Activated CD4-positive, CD25-positive, alpha-beta regulatory T cell treated with anti-CD3 and anti-CD28 coated beads, Interleukin-2, amount 50 U/mL, for 16 hours (primary cell): ENCODE measurements at places on chromosomes 3 and 15.

- no peak for DNase-seq
Observed at GRCh38 chr3:157280786-157281185, 120.8 kb upstream of the CCNL1 start.

DNA sequence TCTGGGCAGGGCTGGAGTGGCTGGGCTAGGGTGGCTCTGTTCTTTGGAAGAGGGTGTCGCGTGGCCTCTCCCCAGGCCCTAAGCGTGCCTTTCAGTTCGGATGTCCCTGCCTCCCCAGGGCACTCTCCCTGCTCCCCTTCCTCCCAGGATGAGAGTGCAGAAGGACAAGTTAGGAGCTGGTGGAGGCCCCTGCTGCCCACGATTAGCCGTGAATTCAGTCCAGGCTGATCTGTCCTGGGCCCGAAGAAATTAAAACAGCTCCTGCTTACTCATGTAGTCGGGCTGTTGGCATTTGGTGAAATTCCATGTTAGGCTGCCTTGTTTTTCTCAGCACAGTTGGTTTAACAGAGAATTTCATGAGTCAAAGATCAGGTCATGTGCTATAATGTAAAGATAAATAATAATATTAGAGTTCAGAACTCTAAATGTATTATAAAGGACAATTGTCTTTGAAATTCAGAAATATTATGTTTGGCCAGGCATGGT lies 24.5 kb downstream of the NIPA1 start:
- DNase-seq, result no peak

DNA sequence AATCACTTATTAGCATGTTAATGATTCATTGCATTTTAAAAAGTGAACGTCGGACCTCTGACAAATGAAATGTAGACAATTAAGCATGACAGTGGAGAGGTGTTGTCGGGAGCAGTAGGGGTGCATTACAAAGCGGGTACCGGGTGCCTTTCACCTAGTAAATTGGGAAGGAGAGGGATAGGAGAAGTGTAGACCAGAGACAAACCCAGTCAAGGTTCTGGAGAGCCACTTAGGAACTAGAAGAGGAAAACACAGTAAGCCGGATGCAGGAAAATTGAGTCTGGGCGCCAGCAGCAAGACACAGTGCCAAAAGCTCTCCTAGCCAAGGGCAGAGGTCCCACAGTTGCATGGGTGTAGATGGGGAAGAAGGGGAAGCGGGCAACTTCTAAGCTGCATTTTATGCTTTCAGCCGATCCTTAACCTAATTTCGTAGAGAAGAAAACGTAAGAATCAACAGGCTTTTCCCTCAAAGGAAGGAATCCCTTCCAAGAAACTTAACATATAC lies 3.1 kb upstream of the CERS3 start:
- DNase-seq, result no peak

GRCh38 chr3:54878145-54878544 lies 49.7 kb downstream of the LRTM1 start:
- DNase-seq, result no peak

GRCh38 chr3:110900576-110900975 lies 171.0 kb upstream of the NECTIN3 start:
- DNase-seq, result no peak

- DNase-seq, result no peak
Observed at GRCh38 chr3:65988411-65989180, 50.1 kb downstream of the MAGI1 start.

GRCh38 chr3:43071313-43071893 lies 34.5 kb downstream of the POMGNT2 start:
- no peak for DNase-seq

- DNase-seq, result no peak
Observed at GRCh38 chr3:112030901-112031300, 3.6 kb upstream of the TMPRSS7 start.

DNA sequence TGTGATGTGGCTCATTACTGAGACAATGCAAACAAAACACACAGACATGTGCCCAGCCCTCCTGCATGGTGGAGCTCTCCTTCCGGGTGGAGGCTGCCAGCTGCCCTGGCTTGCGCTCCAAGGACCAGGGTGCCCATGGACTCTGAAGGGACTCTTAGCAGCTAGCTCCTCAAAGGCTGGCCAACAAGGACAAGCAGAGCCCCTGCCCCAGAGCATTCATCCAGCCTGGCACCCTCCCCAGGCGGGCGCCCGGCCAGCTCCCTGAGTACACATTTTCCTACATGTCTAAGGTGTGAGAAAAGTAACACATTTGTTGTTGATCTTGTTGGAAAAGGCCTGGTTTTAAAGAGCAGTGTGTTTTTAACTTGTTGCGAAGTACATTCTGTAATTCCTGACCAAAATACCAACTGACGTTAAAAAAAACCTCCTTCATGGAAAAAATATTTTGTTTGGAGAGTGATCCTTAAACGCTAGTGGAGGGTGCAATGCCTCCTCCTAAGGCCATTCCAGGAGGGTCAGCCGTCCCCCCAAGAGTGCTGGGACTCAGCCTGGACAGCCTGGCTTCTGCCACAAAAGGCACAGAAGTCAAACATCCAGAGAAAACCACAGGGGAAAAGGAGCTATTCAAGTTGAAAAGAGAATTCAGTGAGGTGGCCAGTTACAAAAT lies 86.9 kb downstream of the KLF15 start:
- DNase-seq, result no peak

- no peak for DNase-seq
Observed at GRCh38 chr15:27575521-27575920, 523.6 kb downstream of the OCA2 start.

GRCh38 chr15:56732886-56733135 lies 498 bp downstream of the ZNF280D start:
- DNase-seq, result no peak

DNA sequence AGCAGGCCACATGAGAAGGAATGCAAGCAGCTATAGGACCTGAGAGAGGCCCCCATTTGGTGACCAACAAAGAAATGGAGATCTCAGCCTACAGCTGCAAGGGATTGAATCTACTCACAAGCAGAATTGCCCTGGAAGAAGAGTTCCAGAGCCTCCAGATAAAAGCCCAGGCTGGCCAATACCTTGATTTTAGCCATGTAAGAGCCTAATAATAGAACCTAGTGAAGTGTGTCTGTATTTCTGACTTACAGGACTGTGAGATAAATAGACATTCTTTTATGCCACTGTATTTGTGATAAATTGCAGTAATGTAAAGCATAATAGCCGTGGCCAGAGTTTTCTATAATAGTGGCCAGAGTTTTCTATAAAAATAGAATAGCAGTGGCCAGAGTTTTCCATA lies 254.6 kb downstream of the PYDC2 start:
- DNase-seq, result no peak

DNA sequence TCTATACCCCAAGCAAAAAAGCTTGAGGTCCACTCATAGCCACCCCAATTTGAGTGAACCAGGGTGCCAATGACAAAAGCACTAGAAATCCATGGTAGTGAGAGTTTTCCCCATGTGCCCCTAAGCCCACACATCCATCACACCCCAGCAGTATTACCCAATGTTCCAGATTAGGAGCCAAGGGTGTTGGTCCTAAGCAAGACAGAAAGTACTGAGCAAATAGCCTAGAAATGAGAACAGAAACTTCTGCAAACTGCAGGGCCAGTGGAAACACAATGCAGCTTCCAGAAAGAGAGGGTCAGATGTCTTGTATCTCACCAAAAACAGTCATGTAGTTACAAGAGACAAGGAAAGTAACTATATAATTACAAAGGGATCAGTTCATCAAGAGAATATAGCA lies 10.9 kb upstream of the OXTR start:
- no peak for DNase-seq

DNA sequence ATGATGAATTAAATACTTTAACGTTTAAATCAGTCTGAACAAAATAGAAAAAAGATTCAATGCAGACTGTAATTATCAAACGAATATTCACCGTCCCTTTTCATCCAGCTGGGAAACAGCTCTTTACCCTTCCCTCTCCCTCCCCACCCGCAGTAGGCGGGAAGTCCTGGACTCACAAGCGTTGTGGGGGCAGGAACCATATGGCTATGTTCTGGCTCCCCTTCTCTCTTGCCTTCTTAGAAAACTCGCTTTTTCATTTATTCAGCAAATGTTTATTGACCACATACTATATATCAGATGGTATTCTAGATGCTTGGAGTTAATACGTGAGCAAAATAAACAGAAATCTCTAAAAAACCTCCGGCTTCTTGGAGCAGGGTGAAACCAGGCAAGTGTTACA lies 715 bp upstream of the SCAPER start:
- DNase-seq, result no peak

GRCh38 chr15:90814191-90814821 lies 54.1 kb upstream of the FURIN start:
- no peak for DNase-seq

DNA sequence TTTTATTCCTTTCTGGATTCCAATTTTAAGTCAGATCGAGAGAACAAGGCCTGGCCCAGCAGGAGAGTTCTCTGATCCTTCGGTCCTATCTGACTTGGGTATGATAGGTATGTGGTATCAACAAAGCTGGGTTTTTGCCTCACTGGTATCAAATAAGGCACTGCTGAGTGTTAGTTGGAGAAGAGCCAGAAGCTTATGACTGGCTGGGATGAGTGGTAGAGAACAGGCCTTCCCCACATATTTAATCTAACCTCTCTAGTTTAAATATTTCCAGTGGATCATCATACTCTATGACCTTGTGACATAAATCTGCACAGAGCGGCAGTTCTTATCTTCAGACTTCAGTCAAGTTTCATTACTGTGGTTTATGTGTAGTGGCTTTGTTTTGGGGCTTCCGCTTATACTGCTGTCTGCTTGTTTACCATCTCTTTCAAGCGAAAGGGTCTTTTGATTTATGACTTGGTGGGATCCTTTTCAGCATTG lies 164.5 kb downstream of the PTPRG start:
- no peak for DNase-seq

GRCh38 chr15:92506506-92506905 lies 112.8 kb downstream of the ST8SIA2 start:
- DNase-seq, result no peak

- DNase-seq, result no peak
Observed at GRCh38 chr15:94199725-94200124, 31.6 kb upstream of the MCTP2 start.

- DNase-seq, result no peak
Observed at GRCh38 chr3:31503456-31503855, 29.3 kb upstream of the STT3B start.

DNA sequence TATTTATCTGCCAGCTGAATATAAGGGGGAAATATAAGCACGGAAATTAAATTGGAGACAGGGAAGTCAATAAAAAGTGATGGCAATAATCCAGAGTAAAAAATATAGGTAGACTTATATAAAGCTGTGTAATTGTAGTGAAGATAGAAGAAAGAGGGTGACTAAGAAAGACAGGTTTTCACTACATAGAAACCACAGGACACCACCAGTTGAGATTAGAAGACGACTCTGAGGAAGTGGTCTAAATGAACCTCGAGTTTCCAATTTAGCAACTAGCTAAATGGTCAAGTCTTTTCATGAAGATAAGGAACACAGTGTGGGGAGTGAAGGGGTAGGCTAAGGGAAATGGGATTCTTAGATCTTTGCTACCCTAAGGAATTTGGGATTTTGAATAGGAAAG lies 188.8 kb upstream of the ARL6 start:
- no peak for DNase-seq

- no peak for DNase-seq
Observed at GRCh38 chr3:156732715-156733421, 58.5 kb downstream of the TIPARP start.

DNA sequence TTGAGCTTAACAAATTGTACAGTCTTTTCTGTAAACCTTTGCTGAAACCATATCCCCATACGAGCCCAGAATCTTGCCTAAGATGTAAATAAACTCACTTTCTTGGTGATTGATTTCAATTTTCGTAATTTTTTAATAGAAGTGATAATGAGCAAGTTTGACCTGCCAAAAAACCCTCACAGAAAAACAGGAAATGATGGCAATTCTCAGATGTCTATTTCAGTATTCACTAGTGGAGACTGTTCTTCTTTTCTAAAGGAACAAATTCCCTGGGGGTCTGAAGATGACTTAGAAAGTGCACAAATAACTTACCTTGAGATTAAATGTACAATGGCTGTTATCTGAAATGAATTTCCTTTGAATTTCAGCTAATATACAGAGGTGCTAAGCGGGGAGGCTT lies 116.5 kb upstream of the CMC1 start:
- DNase-seq, result no peak

DNA sequence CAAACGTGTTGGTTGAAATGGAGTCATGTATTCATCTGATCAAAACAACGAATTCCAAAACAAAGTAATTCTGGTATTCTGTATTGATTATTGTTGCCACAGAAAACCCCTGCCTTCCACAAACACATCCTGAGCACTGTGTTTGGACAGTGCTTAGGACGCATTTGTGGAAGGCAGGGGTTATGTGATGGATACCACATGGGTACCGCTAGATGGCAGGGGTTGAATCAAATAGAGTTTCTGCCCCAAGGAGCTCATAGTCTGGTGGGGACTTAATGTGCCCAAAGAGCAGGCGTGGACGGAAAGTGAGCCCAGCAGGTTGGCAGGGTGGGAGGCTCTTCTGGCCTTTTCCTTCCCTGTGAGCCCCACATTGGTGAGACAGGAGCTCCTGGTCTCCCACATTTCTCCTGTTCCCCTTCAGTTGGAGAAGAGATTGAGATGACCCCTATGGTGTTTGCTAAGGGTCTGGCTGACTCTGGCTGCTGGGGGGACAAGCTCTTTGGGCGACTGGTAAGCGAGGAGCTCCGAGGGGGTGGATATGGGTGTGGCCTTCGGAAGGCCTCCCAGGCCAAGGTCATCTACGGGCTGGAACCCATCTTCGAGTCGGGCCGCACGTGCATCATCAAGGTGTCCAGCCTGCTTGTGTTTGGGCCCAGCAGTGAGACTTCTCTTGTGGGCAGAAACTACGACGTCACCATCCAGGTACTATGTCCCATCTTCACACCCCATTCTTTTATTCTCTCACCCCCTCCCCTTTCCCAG lies 22.1 kb upstream of the SLC28A1 start:
- DNase-seq, result no peak

GRCh38 chr3:183489455-183490210 lies 61.2 kb upstream of the MCF2L2 start:
- no peak for DNase-seq
